ENCODE measurements at places on chromosomes 5 and 9.

- DNase-seq = no peak
These were observed 153.6 kb downstream of the MSX2 start for GRCh38 chr5:174877987-174878386.

- DNase-seq = no peak
These were observed 2.5 kb upstream of the ABO start for GRCh38 chr9:133277467-133277866.

- peak; percentile 79 for DNase-seq
These were observed 3.9 kb upstream of the NKD2 start for GRCh38 chr5:1004461-1005248.

DNA sequence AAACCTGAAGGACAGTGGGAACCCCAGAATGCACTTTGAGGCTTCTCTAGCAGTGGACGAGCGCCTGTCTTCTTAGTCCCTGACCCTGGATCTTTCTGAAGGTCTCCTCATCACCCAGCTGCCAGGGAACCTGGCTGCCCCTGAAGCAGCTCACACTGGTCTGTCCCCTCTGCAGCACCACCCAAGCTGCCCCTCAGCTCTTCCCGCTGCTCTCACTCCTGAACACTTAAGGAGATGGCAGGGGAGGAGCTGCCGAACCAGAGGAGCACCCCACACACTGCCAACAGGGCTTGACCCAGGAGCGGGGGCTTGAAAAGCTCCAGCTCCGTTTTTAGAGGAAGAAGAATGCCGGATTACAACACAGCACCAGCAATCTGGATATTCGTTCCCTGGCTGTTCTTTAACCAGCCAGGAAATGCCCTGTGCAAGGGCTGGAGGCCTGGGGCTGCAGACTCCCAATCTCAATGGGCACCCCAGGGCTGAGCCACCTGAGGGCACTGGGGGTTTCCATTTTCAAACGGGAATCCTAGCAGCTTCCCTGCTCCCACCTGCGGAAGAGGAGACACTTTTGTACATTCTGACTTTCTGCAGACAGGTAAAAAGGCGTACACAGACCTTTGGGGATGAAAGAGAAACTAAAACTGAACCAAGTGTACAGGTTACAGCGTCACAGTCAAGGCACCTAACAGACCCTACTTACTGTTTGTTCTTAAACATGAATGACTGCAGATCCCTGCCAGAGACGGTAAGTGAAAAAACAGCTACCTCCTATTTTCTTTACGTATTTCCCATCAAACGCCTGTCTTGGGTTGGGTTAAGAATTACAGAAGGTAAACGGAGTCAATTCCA lies 36.3 kb downstream of the GOLM1 start:
- DNase-seq = no peak

- DNase-seq = no peak
These were observed 408.3 kb downstream of the SH3GL2 start for GRCh38 chr9:17987189-17987588.

- no peak for DNase-seq
These were observed 193.9 kb downstream of the ADCY2 start for GRCh38 chr5:7589800-7590199.

DNA sequence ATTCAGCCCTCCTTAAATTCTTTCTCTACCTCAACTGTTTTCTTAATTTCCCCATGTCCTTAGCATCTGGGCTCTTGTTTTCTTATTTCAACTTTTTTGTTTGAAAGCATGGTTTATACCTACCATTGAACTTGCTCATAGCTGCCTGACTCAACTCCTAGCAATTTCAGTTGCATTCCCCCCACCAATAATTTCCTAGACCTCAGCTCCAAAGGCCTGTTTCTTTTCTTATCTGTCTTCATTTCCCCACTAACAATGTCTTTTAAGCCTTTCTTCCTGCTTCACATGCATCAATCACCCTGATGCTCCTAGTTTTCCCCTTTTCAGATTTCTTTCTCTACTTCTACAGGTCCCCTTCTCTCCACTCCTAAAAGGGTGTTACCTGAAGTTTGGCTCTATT lies 129.7 kb upstream of the PDE4D start:
- DNase-seq = no peak

GRCh38 chr5:78907255-78907891 lies 77.7 kb downstream of the ARSB start:
- DNase-seq = no peak

DNA sequence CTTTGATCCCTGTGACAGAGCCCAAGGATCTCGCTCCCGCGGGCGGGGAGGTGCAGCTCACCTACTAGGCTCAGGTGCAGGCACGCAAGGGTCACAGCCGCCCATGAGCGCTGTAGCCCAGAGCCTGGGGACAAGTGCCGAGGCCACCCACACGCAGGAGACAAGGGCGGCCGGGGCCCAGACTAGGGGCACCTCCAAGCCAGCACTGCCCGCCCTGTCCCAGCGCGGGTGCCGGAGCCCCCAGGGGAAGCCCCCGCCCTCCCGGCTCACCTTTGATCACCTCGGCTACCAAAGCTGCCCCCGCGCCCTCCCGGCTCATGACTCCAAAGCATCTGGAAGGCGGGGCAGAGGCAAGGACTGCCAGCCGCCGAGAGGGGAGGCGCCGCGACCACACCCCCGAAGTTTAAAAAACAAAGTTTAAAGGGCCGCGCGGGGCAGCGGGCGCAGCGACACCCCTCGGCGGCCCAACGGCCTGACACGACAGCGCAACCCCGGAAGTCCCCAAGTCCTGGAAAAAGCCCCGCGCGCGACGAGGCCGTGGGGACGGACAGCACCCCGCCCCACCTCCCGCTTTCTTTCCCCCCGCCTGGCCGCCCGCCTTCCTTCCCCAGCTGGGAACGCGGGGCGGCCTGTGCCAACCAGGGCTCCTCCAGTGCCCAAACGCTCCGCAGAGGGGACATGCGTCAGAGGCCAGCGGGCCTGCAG lies 53.0 kb downstream of the CDC14B start:
- DNase-seq = peak; percentile 77

GRCh38 chr9:77883133-77883532 lies 148.5 kb downstream of the GNAQ start:
- DNase-seq = no peak

DNA sequence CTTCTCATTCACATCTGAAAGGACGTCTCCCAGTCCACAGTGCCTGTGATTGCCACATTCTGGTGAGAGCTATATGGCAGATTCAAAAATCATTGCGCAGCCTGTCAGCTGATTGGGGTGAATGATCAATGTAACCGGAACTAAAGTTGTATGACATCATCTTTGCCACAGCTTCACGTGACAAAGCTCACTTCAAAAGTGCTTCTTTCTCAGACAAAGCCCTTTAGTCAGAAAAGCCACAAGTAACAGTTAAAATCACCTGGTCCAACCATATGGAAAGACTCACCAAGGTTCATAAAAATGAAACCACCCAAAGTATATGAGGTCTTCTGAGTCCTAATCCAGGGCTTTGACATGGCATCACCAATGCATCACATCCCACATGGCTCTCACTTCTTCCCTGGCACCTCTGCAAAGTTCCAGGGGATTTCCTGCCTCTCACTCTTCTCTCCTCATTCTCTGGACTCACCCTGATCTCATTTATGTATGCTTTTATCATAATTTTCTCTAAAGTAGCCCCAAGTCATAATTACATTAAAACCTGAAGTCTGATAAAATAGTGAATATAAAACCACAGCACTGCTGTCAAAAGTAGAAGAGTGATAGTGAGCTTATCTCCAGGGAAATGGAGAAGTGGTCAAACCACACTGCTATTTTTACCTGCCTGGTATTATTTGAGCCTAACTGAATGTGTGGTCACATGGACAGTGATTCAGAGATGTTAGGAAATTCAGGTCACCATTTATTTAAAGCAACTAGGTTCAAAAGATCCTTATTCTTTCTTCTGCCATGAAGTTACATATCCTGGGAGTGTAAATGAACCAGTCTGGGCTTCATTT lies 193.1 kb upstream of the PTGER4 start:
- no peak for DNase-seq

- DNase-seq = no peak
These were observed 22.0 kb downstream of the OR2S2 start for GRCh38 chr9:35935755-35936509.

- DNase-seq = peak; percentile 86
These were observed 598.7 kb upstream of the SGCD start for GRCh38 chr5:155728146-155728856.

GRCh38 chr9:38286766-38287165 lies 105.7 kb upstream of the ALDH1B1 start:
- DNase-seq = no peak

GRCh38 chr5:171574376-171574775 lies 154.9 kb downstream of the FGF18 start:
- no peak for DNase-seq

GRCh38 chr5:37667846-37668245 lies 172.0 kb downstream of the GDNF start:
- no peak for DNase-seq

DNA sequence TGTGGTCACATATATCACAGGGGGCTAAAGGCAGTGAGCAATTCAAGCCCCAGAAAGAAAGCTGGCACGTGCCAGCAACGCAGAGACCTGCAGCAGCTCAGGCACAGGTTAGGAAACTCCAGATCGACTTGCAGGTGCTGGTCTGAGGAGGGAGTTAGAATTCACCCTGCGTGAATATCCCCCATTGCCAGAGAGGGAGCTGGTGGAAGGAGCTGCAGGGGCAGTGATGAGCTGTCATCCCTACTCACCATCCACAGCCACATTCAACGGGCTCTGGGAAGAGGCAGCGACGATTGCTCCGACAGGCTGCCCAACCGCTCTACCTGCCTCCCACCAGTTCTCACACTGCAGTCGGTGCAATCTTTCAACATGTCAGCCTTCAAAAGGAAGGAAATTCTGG lies 40.8 kb upstream of the CLK4 start:
- no peak for DNase-seq

GRCh38 chr9:96655198-96655851 lies at the start of gene PRXL2C:
TSS of gene PRXL2C (minus strand) at chr9:96655317. CDS start at chr9:96655281, 36 bp downstream.
- peak; percentile 91 for DNase-seq

DNA sequence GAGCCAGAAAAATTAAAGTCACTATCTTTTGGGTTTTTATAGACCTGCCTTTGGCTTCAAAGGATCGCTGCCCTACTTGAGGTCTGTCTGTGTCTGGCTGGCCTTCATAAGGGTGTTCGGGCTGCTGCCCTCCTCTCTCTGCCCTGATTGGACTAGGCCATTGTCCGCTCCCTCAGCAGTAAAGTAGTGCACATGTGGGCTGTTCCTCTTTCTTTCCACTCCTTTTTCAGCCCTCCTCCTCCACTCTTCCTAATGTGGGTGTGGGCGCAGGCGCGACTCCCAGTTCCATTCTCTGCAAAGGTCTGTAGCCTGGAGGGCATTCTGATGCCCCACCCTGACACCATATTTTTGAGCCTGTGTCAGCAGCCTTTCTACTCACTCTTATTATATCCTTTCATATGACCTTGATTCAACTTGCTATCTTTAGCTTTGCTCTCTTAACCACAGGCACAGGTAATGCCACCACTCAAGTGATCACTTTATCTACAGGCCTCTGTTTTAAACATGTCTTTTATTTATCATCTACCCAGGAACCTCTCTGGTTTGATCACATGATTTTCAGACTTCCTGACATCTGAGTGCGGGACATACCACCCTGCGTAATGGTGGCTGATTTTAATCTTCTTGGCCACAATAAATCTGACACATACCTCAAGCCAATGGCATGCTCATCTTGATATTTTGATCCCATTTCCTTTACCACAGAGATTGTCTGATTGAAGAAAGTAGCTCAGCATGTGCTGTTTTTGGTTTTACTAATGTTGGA lies 144.5 kb downstream of the AOPEP start:
- no peak for DNase-seq

- DNase-seq = no peak
These were observed 80.8 kb downstream of the ZNF618 start for GRCh38 chr9:113956901-113957300.

DNA sequence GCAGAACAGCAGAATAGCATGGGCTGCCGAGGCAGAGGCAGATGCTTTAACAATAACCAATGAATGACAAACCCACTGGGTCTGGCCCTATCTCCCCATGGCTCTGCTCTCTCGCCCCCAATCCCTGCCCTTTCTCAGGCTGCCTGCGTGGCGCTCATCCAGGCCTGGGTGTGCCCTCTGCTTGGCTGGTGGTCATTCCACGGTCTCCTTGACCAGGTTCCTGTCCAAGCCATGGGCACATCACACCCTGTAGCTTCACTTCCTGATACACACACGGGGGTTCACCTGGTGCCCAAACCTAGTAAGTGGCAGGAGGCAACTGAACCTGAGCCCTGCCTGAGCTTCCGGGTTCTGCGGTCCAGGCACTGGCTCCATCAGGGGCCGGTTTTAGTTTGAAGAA lies 87.6 kb downstream of the DAP start:
- DNase-seq = no peak

- no peak for DNase-seq
These were observed 7.3 kb downstream of the FOXI1 start for GRCh38 chr5:170112876-170113521.

DNA sequence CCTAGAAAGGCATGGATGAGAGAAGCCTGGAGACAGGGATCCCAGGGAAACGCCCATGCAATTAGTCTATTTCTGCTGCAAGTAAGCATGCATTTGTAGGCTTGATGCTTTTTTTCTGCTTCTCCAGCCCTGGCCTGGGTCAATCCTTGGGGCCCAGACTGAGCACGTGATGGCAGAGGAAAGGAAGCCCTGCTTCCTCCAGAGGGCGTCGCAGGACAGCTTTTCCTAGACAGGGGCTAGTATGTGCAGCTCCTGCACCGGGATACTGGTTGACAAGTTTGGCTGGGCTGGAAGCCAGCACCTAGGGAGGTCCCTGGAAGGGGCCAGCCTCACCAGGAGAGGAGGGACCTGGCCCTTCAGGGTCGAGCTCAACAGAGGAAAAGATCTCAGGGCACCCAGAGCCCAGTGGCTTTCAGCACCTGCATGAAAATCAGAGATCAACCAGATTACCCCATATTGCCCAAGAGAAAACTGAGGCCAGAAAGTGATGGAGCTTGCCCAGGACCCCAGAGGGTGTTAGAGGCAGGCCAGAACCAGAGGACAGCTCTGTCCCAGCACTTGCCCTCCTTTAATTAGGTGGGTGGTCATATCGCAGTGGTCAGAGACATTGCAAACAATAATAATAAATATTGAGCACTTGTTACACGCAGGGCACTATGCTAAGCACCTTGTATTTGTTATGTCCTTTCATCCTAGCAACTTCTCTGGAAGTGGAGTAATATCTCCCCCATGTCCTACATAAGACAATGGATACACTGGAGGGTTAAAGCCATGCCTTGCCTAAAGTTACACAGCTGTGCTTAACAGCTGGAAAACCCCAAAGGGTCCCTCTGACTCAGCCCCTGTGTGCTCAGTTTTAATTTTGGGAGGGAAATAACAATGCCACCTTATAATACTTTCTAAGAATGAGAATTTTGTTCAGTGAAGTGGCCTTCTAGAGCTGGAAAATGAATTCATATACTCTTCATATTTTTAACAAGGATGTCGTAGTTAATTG lies 67.1 kb downstream of the KLF4 start:
- peak; percentile 92 for DNase-seq

GRCh38 chr9:76431601-76432000 lies 27.4 kb upstream of the GCNT1 start:
- no peak for DNase-seq

DNA sequence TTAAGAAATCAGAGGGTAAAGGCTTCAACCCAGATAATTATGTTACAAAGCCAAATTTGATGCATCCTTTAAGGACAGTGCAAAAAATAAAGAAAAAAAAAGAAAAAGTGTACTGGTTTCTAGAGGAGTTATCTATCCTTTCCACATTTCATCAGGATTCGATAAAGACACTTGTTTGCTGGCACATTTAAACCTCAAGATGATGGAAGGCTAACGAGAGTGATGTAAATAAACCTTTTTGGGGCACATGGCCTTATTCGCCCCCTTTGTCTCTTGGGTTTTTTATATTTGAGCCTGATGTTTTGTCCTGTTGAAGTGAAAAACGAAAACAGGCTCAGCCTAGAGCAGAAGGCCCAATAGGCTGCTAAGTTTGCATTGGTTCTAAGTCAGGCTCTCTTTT lies 416.5 kb downstream of the TAF11L14 start:
- DNase-seq = no peak

All from WERI-Rb-1 (cell line).